ENCODE measurements at places on chromosomes 1 and 21. TPM values are rescaled to one million over a fixed set of nuclear protein-coding genes. Genes with fewer than 3 reads are reported as not detected.

- DNase-seq: no peak
- H3K4me3 ChIP-seq: peak overlapping the region; percentile 60
- H3K27me3 ChIP-seq: no peaks in the 10 kb centered on the region
Measured at GRCh38 chr1:209675565-209676154, 448 bp downstream of the G0S2 start.

The NID1 gene
- total RNA-seq: 0.08 TPM

The RIMKLA gene
- total RNA-seq: 0.11 TPM

The LDLRAD1 gene
- total RNA-seq: not detected

DNA sequence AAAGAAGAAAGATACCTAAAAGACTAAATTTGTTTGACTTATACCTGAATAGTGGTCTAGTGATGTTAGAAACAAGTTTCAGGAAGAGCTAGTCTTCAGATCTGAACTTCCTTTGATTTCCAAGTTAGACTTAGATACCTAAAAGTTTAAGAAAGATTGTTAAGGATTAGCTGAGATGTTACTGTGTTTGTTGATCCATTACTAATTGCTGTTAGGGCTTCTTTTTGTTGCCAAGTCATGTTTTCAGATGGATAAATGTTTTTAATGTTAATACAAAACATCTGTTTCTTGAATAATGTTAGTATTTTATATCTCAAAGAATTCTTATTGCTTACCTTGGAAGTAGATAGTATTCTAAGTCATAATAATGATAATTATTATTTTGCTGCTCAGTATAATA lies 11.6 kb downstream of the GNAI3 start:
- no peak overlapping the region for H3K4me3 ChIP-seq
- H3K4me1 ChIP-seq: peaks cover 25% of the 10 kb centered on the region
- H3K27me3 ChIP-seq: no peaks in the 10 kb centered on the region
- DNase-seq: no peak
- peaks cover 7% of the 10 kb centered on the region for H3K36me3 ChIP-seq
- H3K27ac ChIP-seq: no peak overlapping the region

DNA sequence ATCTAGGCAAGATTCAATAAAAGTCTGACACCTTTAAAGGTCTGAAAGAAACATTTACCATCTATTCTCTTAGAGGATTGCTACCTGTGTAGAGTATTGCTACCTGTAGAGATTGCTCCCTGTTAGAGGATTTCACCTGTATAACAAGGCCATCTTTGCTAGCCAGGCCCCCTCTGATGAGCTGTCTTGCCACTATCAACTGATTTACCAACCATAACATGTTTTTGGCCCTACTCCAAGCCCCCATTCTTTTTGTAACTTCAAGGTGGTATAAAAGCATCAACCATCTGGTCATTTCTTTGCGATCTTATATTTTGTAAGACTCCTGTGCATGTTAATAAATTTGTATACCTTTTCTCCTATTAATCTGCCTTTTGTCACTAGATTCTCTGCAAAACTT lies 424.7 kb upstream of the CAMK1G start:
- H3K36me3 ChIP-seq: no peaks in the 10 kb centered on the region
- no peaks in the 10 kb centered on the region for H3K4me1 ChIP-seq
- H3K27me3 ChIP-seq: no peaks in the 10 kb centered on the region
- no peak overlapping the region for H3K4me3 ChIP-seq

DNA sequence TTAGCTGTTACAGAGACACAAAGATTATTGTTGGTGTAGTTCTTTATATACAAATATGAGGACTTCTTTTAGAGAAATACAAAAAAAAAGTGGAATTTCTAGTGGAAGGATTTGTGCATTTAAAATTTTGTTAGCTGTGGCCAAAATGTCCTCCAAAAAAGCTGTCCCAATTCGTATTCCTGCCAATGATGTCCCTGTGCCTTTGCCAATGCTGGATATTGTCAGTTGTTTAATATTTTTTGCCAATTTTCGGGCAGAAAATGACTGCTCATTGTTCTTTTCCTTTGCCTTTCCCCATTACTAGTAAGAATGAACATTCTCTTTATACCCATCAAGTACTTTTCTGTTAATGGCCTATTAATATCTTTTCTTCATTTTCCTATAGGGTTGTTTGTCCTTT lies 110.0 kb upstream of the HOOK1 start:
- no peak overlapping the region for H3K27ac ChIP-seq
- H3K36me3 ChIP-seq: no peaks in the 10 kb centered on the region
- no peak overlapping the region for H3K4me3 ChIP-seq

- H3K4me3 ChIP-seq: no peak overlapping the region
- H3K36me3 ChIP-seq: peaks cover 14% of the 10 kb centered on the region
- no peaks in the 10 kb centered on the region for H3K4me1 ChIP-seq
- DNase-seq: no peak
- H3K27me3 ChIP-seq: no peaks in the 10 kb centered on the region
Measured at GRCh38 chr21:42758721-42759593, 105.5 kb downstream of the PDE9A start.

The PLA2G2C gene
- not detected for total RNA-seq

DNA sequence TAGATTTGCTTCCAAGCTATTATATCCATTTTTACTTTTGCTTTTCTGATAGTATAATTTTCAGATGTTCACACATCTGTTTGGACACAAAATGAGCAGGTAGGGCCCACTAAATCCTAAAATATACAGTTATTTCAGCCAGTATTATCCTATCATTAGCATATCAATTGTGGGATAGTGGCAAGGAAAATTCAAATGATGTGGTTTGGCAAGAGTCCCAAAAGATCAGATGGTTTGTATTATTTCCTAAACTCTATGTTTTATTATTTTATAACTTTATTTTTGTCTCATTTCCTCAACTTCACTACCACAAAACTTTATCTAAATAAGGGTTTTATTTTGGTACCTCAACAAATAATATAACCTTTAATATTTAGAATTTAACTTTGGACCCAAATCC lies 1659.6 kb downstream of the NCAM2 start:
- H3K4me3 ChIP-seq: no peak overlapping the region
- DNase-seq: no peak
- H3K27ac ChIP-seq: no peak overlapping the region
- no peaks in the 10 kb centered on the region for H3K4me1 ChIP-seq
- no peaks in the 10 kb centered on the region for H3K36me3 ChIP-seq

- no peaks in the 10 kb centered on the region for H3K4me1 ChIP-seq
- no peaks in the 10 kb centered on the region for H3K27me3 ChIP-seq
- no peak for DNase-seq
- no peak overlapping the region for H3K27ac ChIP-seq
- no peak overlapping the region for H3K4me3 ChIP-seq
Measured at GRCh38 chr21:29904359-29905282, 35.2 kb downstream of the GRIK1 start.

- H3K36me3 ChIP-seq: no peaks in the 10 kb centered on the region
- DNase-seq: no peak
- H3K4me3 ChIP-seq: no peak overlapping the region
- no peaks in the 10 kb centered on the region for H3K4me1 ChIP-seq
Measured at GRCh38 chr1:214666674-214667073, 63.7 kb downstream of the CENPF start.

- H3K4me3 ChIP-seq: no peak overlapping the region
- no peaks in the 10 kb centered on the region for H3K27me3 ChIP-seq
- no peaks in the 10 kb centered on the region for H3K36me3 ChIP-seq
- no peak for DNase-seq
- no peaks in the 10 kb centered on the region for H3K4me1 ChIP-seq
- no peak overlapping the region for H3K27ac ChIP-seq
Measured at GRCh38 chr1:157034137-157034800, 11.3 kb downstream of the ARHGEF11 start.

GRCh38 chr1:21334214-21335087 lies 44.2 kb upstream of the ECE1 start:
- peaks cover 97% of the 10 kb centered on the region for H3K4me1 ChIP-seq
- peak overlapping the region; percentile 81 for H3K27ac ChIP-seq
- H3K36me3 ChIP-seq: peaks cover 2% of the 10 kb centered on the region
- peak overlapping the region; percentile 50 for H3K4me3 ChIP-seq

GRCh38 chr1:50774759-50775351 lies 185.2 kb downstream of the FAF1 start:
- H3K27me3 ChIP-seq: no peaks in the 10 kb centered on the region
- H3K27ac ChIP-seq: no peak overlapping the region
- H3K36me3 ChIP-seq: peaks cover 7% of the 10 kb centered on the region
- H3K4me3 ChIP-seq: no peak overlapping the region

DNA sequence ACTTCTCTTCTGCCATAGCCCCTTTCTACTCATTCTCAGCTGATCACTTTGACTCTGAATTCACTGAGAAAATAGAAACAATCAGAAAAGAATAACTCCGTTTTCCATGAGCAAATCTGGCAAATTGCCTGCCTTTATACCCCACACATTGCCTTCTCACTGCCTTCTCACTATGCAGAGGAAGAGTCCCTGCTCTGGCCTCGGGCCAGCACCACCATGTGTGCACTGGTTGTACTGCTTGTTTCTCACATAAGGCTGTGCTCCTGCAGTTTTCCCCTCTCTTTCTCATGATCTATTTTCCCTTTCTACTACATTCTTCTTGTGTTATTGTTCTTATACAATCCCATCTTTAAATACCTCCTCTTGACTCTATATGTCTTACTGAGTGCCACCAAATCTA lies 2.3 kb upstream of the HMGCS2 start:
- no peak overlapping the region for H3K27ac ChIP-seq
- no peak overlapping the region for H3K4me3 ChIP-seq
- no peaks in the 10 kb centered on the region for H3K36me3 ChIP-seq
- H3K4me1 ChIP-seq: no peaks in the 10 kb centered on the region
- H3K27me3 ChIP-seq: peaks cover 9% of the 10 kb centered on the region

DNA sequence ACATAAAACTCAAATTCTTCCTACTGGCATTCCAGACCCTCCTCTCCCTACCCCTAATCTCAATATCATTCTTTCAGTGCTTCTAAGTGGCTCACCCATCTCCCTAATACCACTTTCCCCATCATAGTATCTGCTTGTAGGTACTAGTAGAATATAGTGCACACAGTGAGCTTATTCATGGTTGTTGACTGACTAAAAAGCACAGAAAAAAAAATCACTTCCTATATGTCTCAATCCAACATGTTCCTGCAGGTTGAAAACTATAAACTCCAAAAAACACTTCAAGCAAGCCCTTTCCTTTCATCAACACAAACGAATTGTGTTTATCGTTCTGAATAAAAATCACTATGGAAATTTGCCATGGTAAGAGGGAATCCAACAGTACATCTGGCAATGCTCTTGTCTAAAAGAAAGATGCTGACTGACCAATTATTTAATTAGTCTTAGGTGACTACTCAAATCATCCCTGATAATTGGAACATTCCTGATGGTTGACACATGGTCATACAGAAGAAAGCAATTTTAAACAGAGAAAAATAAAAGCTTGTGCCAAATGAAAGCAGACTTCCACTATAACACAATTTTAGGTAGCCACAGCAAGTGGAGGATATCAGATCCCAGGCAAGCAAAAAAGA lies 87.1 kb downstream of the NDUFS5 start:
- no peak overlapping the region for H3K27ac ChIP-seq
- H3K4me1 ChIP-seq: no peaks in the 10 kb centered on the region
- no peak overlapping the region for H3K4me3 ChIP-seq
- DNase-seq: no peak

DNA sequence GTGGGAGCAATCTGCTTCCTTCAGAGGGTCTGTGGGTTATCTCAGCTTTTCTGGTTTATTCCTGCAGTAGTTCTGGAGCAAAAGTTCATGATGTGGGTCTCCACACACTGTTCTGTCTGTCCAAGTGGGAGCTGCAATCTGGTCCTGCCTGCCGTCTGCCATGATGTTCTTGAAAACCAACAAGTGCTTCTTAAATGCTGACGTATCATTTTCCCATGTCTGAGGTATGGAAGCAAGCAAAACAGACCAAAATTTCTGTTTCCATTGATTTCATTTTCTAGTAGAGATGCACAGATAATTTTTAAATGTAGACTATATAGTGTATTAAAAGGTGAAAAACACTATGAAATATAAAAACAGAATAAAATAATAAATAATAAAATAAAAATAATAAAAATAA lies 65.2 kb downstream of the SERINC2 start:
- no peaks in the 10 kb centered on the region for H3K36me3 ChIP-seq
- no peak for DNase-seq
- peaks cover 2% of the 10 kb centered on the region for H3K4me1 ChIP-seq
- no peak overlapping the region for H3K4me3 ChIP-seq
- H3K27me3 ChIP-seq: peaks cover 5% of the 10 kb centered on the region
- H3K27ac ChIP-seq: no peak overlapping the region

The TRAF5 gene
- total RNA-seq: 23.2 TPM

DNA sequence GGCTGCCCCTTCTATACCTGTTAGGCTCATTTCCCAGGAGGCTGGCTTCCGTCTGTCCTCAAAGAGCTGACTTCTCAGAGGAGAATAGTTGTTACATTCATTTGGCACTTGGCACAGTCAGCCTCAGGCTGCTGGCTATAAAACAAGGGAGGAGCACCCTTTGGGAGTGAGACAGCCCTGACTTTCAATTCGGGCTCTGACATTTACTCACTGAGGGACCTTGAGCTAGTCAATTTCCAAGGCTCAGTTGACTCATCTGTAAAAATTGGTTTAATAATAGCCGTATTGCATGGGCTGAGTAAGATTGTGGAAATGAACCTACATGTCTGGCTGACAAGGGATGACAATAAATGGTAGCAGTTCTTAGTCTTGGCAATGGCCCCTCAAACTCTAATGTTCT lies 13.7 kb downstream of the ALX3 start:
- H3K27ac ChIP-seq: no peak overlapping the region
- DNase-seq: no peak
- no peaks in the 10 kb centered on the region for H3K4me1 ChIP-seq
- H3K4me3 ChIP-seq: no peak overlapping the region
